Activated T-helper 1 cell treated with anti-CD3 and anti-CD28 coated beads, Interleukin-12 subunit alpha, Interleukin-12 subunit beta, Interleukin-2, Interleukin-4 antibody, amounts not matched to agents 30 ng/mL and 10 ng/mL and 1 ng/mL, durations not matched to agents 14 hours and 24 hours and 36 hours (primary cell): ENCODE measurements at places on chromosomes 2 and 18. TPM values are rescaled to one million over a fixed set of nuclear protein-coding genes. Genes with fewer than 3 reads are reported as not detected.

DNA sequence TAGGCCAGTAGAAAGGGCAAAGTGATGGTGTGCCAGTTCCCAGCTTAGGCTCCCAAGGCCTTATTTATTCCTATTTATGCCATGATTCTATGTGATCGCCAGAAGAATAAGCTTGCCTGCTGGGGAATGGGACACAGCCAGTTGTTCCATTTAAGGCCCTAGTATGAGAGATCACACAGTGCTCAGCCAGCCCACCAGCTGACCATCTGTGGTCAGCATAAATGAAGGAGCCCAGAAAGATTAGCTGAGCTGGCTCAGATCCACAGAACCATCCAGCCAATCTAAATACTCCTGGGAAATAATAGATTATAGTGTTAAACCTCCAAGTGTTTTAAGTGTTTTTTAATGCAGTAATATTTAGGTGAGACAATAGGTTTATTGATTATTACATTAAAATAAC, 12.6 kb upstream of the L3MBTL4 start:
- peaks cover 2% of the 10 kb centered on the region for H3K27me3 ChIP-seq
- H3K27ac ChIP-seq = no peak overlapping the region
- H3K4me3 ChIP-seq = no peak overlapping the region
- H3K36me3 ChIP-seq = no peaks in the 10 kb centered on the region

MYO7B gene
- 0.10 and 0.12 TPM in 2 replicates for total RNA-seq

ECEL1 gene
- total RNA-seq = 0.12 TPM in 1 of 2 replicates, not detected in the other

CPLX4 gene
- not detected in 2 replicates for total RNA-seq

CTIF gene
- 7.2 and 8.5 TPM in 2 replicates for total RNA-seq

RAX gene
- not detected in 2 replicates for total RNA-seq
